Activated naive CD4-positive, alpha-beta T cell treated with Interleukin-2 at 50 U/mL for 16 hours (primary cell): ENCODE measurements at places on chromosomes 5 and 9.

GRCh38 chr5:57532513-57533497, 50.2 kb upstream of the ACTBL2 start:
- no peak for DNase-seq

DNA sequence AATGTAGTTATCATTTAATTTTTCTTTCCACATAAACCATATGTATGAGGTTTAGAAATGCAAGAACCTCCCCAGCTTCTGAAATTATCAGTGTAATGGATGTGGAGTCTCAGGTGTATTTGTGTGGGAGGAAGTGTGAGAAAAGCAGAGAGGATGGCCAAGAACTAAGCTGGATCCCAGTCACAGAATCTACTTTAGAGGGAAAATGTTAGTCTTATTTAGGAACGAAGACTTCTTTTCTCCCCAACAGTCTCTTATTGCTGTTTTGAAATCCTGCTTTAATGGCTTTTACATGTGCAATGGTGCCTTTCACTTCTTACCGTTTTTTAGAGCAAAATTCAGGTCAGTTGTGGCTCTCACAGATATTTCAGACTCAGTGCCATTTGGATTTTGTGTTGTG, 3.0 kb downstream of the EQTN start:
- DNase-seq, result no peak

GRCh38 chr9:72371151-72371550, 6.1 kb upstream of the ZFAND5 start:
- no peak for DNase-seq

DNA sequence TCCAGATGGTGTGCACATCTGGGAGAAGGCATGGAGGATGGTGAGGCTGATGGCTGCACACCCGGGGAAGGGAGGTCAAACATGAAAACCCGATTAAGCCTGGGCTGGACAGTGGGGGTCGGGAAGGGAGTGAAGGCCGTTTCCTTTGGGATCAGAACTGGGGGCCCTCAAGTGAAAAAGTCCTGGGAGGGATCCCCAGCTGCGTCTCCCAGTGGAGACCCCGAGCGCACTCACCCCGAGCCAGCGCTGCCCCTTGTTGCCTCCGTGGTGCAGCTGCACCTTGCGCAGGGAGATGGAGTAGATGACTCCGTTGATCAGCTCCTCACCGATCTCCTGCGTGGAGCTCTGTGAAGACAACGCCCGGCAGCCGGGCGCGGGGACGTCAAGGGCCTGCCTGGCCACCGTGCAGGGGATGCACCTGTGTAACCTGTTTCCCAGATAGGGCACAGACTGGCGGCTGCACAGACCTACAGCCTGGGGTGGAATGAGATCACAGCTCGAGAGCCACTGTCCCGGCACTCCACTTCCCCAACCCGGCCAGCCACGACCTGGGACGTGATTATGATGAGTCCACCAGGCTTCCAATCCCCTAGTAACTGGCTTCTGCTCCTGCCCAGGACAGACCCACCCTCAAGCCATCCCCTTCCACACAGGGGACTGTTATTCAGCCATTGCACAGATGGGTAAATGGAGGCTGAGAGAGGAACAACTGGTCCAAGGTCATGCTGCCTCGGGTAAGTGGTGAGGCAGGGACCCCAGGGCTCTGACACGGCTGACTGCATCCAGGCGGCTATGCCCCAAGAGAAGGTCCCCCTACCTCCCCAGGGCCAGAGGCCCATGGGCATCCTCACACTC, 9.0 kb downstream of the RALGDS start:
- no peak for DNase-seq

DNA sequence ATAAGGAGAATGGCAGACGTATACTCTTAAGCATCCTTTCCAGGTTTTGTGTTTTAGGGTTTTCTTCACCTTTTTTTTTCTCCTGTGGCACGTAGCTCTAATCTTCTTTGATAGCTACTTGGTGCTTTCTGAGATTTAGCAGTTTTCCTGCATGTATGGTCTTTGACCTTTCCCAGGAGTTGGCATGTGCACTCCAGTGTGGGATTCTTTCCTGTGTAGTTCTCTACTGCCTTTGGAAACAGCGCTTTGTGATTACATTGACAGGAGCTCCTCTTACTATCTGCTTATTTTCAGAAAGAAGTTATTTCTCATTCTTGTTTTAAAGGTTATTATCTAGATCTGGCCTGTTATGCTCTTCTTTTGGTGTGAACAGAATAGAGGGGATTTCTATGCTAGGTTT, 65.5 kb downstream of the UNC13B start:
- DNase-seq, result no peak

DNA sequence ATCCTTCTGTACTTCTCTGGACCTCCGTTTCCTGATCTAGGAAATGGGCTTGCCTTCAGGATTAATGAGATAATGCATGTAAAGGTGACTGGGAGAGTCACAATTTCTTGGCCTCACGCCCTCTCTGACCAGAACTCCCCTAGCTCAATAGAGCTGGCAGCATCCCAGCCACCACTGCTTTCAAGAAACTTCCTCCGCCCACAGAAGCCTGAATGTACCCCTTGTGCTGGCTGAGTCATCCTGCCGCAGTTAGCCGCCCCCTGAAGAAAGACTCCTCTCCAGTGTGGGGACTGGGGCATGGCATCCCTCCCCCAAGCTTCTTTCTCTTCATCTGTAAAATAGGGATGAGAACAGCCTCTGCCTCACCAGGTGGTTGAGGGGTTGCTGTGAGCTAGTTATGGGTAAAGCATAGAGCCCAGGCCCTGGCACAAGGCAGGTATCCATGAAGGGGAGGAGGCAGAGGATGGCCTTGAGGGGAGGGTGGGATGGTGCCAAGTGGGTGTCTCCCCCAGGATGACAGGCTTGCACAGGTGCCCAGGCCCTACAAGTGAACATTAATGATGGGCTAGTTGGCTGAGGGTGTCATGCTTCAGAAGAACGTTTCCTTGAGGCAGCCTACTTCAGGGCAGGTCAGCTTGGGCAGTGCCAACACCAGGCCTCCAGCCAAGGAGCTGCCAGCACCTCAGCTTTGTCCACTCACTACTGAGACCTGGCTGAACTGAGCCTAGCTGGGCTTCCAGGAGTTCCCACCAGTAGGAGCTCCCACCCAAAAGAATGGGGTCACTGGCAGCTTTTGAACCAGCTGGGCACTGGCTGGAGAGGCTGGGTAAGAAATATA, 3.4 kb downstream of the PDLIM4 start:
- DNase-seq, result peak; percentile 44

DNA sequence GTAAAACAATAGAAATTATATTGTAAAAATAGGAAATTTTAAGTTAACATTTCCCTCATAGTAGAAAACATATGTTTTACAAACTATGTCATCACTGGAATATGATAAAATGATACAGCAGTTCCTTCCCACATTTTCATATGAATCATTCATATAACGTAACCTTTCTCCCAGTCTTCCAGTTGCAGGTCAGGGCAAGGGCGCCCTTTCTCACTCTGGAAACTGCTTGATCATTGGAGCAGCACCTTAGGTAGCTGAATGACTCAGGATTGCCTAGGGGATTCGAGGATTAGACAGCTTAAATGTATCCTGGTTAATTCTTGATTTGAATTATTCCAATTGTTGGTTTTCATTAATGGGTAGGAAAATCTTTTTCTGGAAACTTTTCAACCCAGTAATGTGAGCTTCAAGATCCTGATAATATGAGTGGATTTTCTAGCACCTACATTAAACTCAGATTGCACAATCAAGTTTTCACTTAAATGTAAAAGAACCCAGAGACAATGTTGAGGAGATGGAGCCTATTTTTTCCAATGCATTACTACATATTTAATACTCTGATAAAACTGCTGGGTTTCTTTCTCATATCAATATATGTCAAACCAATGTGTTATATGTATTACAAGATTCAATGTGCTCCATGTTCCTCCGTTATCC, 32.6 kb upstream of the ANXA1 start:
- no peak for DNase-seq

- no peak for DNase-seq
Measured at GRCh38 chr5:161857358-161857757, 9.4 kb downstream of the GABRA1 start.

- DNase-seq, result no peak
Measured at GRCh38 chr5:53454719-53455000, 25.8 kb upstream of the FST start.

DNA sequence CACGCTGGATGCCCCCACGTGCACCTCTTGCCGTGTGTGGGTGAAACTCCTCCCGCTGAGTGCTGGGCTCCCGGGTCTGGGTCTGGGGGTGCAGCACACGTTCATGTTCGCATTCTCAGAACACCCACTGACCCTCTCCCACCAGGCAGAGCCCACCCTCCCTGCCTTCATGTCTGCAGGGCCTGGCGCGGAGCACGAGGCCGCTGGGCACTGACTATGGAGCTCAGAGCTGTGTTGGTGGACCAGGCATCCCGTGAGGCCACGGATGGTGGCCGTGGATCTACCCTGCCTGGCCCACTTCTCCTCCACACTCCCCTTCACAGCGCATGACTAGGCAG, 8.8 kb downstream of the LCN12 start:
- no peak for DNase-seq

DNA sequence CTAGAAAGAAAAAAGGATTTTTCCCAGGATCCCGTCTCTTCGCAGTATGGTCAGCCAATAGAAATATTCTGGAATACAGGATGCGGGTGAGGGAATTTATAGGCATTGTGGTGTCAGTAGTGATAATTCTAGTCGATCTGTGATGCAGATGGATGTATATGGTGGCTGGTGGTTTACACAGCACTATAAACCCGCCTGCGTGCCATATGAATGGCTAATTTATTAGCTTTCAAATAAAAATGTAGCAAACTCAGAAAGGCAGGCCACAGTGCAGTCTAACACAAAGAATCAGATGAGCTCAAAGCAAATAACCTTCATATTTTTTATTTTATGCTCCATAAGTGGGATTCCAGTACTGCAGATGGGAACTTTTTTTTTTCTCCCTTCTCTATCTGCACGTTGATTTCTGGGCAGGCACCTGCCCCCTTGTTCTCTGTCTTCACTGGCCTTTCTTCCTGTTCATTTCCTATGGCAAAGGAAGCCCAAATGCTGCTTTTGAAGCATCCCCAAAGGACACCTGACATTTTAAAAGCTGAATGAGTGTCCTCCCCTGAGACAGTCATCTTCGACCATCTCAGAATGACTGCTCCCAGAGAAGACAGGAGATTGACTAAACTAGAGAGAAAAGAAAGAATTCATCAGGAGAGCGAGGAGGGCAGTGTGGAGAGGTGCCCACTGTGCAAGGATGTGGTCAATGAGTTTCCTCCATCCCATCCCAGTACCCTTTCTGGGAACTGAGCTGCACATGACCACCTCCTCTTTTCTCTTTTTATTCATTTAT, 52.1 kb downstream of the SEMA6A start:
- no peak for DNase-seq

GRCh38 chr5:133229931-133230664, 178.3 kb downstream of the HSPA4 start:
- no peak for DNase-seq

DNA sequence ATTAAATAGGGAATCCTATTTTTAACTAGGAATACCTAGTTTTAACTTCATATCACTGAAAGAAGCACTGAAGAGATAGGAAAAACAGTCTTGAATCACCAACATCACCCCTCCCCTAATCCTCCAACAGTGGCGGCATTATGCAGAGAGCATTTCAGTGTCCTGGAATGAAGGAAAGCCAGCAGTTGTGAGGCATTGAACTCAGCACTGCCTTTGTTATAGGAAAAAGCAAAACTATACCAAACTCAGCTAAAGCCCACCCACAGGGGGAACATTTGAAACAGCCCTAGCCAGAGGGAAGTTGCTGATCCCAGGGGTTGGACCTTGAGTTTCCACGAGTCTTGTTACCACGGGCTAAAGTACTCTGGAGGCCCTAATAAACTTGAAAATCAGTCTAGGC, 310.6 kb upstream of the EDIL3 start:
- no peak for DNase-seq

- DNase-seq, result no peak
Measured at GRCh38 chr9:76772686-76773445, 8.6 kb downstream of the PCA3 start.

GRCh38 chr5:15752663-15753285, 252.8 kb downstream of the FBXL7 start:
- DNase-seq, result no peak

DNA sequence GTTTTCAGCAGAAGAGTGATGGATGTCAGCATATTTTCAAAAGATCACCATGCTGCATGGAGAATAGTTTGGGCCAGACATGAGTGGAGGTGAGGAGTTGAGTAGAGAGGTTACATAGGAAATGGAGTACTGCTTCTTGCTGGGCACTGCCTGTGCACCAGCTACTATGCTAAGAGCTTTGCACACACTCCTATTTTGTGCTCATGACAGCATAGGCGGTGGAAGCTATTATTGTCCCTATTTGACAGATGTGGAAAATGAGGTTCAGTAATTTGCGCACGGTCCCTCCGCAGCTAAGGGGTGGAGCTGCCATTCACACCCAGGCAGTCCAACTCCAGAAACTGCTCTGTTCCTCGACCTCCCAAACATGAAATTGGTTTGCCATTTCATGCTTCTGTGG, 67.8 kb downstream of the ENTREP1 start:
- DNase-seq, result no peak
